ENCODE measurements at places on chromosomes 2 and 18.

DNA sequence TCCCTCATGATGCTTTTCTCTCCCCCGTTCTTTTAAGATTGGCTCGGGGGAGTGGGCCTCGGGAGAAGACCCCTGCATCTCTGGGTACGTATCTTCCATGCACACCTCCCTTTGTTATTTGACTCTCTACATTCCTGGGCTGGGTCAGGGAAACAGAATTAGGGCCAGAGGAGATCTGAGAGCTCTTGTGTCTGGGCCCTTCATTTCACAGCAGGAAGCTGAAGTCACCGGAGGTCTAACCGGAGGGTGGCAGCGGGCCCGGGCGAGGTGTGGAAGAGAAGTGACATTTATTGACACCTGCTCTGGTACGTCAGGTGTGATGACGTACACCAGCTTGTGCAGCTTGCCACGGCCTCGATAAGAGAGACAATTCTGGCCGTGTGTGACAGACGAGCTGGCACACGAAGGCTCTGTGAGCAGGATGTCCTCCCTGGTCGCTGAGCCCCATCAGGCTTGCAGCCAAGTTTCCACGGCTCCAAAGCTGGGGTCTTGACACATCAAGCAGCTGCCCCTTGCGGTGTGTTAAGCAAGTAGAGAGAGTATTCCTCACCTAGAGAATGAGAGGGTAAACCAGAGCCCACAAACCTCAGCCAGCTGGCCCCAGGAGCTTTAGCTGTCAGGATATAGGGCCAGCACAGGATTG, 30.4 kb downstream of the TOGARAM2 start:
- no peak for DNase-seq

GRCh38 chr2:223010641-223011040, 41.3 kb upstream of the KCNE4 start:
- DNase-seq, result no peak

DNA sequence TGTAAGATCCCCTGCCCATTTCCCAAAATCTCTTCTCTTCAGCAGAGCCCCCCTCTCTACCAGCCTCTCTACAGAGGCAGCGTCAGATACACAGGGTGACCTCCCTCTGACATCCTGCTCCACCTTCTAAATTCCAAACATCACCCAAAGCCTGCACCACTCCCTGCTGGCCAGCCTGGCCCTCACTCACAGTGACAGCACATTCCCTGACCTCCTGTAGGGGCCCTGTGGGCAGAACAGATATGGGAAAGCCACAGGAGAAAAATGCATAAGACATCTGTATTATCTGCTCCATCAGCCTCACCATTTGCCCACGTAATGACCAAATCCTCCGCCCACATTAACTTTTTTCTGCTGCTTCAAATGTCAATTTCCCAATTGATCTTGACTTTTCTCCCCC, 40.6 kb downstream of the TRABD2A start:
- DNase-seq, result no peak

DNA sequence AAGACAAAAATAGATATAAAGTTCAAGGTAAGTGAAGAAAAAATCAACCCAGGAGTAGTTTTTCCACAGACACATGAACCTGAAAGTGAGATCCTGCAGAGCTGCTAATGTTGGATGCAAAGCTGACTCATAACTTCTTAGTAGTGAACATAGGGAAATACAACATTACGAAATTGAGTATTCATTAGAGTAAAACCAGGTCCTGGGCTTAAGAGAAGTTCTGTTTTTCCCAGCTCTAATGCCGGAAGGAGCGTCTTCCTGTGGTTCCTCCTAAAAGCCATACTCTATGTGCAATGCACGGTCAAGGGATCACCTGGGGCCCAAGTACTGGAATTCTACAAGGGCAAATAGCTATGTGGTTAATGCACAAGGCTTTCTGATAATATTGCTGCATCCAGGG, 141.7 kb downstream of the RBMS1 start:
- DNase-seq, result no peak

GRCh38 chr2:120289221-120289906, 36.7 kb downstream of the RALB start:
- no peak for DNase-seq

DNA sequence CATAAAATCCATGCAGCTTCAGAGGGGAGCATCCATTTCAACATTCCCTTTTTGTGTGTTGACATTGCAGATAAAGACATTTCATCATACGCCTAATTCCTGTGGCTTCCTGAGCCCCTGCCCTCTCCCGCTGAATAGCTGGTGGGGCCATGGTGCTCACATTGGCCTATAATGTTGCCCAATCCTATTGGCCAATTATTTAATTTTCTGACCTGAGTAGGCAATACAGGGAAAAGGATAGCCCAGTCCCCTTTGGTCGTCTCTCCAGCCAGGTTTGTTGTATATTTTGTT, 163.8 kb upstream of the MYCN start:
- DNase-seq, result no peak

GRCh38 chr2:158818511-158818910, 23.4 kb downstream of the DAPL1 start:
- no peak for DNase-seq

- no peak for DNase-seq
These were observed 457.6 kb downstream of the CMPK2 start for GRCh38 chr2:6408057-6408456.

DNA sequence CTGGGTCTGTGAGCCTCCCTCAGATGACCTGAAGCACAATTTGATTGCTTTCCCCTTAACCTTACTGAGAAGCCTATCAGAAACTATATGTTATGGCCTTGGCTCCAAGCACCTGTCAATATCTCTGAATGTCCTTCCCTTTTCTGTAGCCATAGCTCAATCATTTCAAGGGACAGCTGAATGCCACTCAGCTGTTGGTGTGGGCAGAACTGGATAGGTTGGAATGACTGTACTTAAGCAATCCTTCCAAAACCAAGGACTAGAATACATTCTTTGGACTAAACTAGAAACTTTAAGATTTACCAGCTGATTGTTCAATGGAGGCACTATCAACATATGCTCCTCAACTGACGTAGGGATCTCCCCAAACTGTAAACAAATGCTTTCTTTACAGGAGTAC, 159.4 kb downstream of the THADA start:
- no peak for DNase-seq

GRCh38 chr2:161836664-161837063, 212.4 kb downstream of the SLC4A10 start:
- DNase-seq, result no peak

GRCh38 chr18:76803814-76804213, 18.5 kb upstream of the ZNF236 start:
- DNase-seq, result no peak

- DNase-seq, result no peak
These were observed 162.0 kb upstream of the MC4R start for GRCh38 chr18:60534538-60534937.

DNA sequence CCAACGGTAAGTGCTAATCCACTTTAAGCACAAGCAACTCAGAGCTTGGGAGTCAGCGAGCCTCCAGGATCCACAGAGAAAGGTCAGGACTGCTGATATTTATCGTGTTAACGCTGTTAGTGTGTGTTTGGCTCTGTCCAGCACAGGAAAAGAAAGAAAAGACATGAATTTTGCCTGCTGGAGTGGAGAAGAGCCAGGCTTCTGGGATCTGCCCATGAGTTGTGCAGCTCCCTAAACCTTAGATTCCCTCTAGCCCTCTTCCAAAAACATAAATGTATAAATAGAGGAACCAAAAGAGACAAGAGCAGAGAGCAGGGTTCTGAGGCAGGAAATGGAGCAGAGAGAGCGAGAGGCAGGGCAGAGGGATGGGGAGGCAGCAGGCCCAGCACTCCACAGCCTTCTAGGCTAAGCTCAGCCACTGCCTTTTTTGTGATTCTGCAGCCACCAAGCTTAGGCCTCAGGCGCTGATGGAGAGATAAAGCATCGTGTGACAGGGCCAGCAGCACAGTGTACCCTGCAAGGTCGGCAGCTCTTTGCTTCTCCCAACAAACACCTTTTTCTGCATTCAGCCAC, 14.5 kb upstream of the MAT2A start:
- DNase-seq, result no peak

- no peak for DNase-seq
These were observed 2.1 kb downstream of the EFR3B start for GRCh38 chr2:25044011-25044410.

GRCh38 chr2:232843834-232844233, 26.2 kb upstream of the SNORC start:
- no peak for DNase-seq

DNA sequence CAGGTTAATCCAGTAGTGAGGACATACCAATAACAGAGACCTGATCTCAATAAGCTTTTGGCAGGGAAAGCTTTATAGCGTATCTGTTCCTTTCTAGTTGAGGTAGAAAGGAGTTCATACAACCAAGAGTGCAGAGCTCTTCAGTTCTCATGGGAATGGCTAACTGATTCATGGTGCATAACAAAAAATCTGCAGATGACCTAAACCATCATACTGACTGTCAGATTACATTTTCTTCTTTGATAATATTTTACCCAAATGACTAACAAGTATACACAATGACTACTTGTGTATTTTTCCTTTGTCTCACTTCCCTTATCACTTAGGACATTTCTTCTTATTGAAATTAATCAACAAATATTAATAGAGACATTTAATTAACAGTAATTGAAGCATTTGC, 140.0 kb upstream of the SERTAD2 start:
- DNase-seq, result no peak

GRCh38 chr2:27097341-27097740, 10.8 kb downstream of the KHK start:
- DNase-seq, result no peak

DNA sequence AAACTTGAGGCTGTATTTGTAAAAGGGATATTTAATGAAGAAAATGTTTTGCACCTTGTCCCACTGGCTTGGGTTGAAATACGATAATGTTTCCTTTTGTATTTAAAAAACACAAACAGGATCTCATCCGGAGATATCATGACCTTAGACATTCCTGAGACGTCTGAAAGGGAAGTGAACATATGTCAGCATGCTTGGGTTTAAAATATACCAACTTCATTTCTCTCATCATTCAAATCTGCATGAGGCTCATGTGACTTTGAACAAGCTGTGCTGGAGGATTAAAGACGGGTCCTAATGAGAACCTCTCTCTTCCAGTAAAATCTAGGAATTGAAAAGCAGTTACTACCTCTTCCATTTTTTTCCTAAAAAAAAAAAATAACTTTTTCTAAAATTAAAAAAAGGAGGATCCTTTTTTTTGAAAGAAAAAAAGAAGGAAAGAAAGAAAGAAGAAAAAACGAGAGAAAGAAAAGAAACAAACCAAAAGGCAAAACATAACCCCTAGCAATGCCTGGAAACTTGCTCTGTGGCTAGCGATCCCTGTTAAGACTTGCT, 106.8 kb upstream of the ZFP36L2 start:
- no peak for DNase-seq

DNA sequence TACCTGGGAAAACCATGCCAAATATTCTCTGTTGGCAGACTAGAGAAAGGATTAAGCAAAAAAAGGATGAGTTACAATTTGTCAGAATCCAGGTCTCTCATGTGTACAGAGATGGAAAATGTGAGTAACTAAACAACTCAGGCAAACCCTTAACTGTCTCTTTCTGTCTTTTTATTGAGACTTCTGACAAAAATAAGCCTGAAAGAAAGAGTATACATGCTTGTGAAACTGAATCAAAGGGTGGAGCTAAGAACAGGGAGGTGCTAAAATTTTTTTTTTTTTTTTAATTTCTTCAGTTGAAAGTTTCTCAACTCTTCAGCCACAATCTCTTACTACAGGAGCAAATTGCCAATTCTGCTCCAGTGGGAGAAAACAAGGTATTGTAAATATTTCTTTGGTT, at the start of gene SERPINB10:
Gene SERPINB10 (plus strand): TSS at position 295 of the 400 bp plus-strand sequence. CDS start 7,553 bp downstream, outside the sequence.
- DNase-seq, result no peak

DNA sequence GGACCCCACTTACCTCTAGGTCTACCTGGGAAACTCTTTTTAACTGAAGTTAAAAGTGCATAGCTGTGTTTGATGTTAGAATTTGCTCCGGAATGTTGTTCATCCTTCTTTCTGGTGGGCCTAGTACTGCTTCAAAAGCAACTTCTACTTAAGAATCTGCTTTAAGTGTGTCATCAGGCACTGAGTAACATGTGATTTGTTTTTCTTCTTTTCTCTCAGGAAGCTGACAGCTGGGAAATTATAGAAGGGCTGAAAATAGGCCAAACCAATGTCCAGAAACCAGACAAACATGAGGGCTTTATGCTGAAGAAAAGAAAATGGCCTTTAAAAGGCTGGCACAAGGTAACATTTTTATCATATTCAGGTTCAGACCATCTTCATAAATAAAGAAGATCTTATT, 122.9 kb downstream of the PRKRA start:
- DNase-seq, result no peak
